Dorsolateral prefrontal cortex (tissue), 122 donors: ENCODE measurements at places on chromosomes 4 and X.

GRCh38 chrX:70336767-70337166, 46.9 kb downstream of the KIF4A start:
- no peak for DNase-seq

DNA sequence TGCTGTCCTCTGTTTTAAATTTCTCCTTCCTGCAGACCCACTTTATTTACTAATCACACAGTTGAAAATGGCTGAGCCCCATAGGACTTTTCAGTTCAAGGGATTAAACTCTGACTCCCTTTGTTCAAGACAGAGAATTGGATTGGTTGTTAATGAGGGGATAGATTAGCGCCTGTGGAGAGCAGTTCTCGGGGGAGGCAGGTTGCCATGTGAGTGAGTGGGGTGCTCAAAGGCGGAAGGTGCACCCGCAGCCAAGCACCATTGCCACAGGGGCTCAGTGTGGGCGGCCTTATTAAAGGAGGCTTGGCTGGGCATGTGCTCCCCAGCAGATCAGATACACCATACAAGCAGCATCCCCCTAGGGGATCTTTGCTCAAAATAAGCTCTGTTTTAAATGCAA, 7.9 kb upstream of the CBR4 start:
- DNase-seq: no peak

- no peak for DNase-seq
These were observed 145.6 kb upstream of the RBPJ start for GRCh38 chr4:26175006-26175786.

DNA sequence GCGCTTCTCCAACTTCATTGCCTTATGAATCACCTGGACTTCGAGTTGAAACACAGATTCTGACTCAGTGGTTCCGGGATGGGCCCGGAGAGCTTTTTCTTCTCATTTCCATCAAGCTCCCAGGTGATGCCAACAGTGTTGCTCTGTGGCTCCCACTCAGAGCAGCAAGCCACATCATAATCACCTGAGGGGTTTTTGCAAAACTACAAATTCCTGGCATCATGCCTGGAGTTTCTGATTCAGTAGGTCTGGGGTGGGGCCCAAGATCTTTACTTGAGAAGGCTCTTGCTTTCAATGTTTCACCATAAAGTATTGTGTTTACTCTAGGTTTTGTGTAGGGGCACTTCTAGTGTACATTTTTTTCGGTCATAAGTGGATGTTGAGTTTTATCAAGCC, 7.0 kb downstream of the MTM1 start:
- no peak for DNase-seq

GRCh38 chr4:185079271-185079905, 61.1 kb downstream of the HELT start:
- no peak for DNase-seq

DNA sequence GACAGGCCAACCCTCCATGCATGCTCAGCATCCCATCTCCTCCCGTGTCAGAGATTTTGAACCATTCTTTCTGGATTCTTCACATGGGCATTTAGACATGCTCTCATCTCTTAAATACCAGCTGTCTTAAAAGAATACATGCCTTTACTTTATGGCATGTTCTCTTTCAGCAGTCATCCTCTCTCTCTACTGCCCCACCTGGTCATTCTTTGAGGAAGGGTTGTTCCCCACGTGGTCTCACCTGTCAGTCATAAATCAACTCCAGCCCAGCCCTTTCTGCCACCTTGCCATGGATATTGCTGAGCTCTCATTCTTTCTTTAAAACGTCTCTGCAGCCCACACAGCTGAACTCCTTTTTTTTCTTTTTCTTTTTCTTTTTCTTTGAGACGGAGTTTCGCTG, 111.3 kb downstream of the ARHGAP10 start:
- no peak for DNase-seq

DNA sequence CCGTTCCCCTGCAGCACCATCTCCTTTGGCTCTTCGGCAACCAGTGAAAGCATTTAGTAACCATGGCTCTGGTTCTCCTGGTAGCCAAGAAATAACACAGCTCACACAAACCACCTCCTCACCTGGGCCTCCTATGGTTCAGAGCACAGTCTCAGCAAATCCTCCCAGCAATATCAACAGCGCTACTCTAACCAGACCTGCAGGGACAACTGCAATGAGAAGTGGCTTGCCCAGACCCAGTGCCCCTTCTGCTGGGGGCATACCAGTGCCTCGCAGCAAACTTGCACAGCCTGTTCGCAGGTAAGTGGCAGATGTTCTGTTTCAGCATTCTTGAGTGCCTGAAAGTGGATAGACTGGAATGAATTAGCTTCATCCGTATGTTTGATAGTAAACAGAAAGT, 63.0 kb upstream of the SLC10A4 start:
- DNase-seq: no peak

- no peak for DNase-seq
These were observed 42.4 kb downstream of the DCUN1D4 start for GRCh38 chr4:51885363-51885762.

- no peak for DNase-seq
These were observed 91.7 kb downstream of the EFNB1 start for GRCh38 chrX:68920561-68920960.

GRCh38 chr4:105894660-105895582, at the start of gene NPNT:
NPNT (plus strand) TSS chr4:105895471; CDS start chr4:105895653, 182 bp downstream.
- DNase-seq: no peak

DNA sequence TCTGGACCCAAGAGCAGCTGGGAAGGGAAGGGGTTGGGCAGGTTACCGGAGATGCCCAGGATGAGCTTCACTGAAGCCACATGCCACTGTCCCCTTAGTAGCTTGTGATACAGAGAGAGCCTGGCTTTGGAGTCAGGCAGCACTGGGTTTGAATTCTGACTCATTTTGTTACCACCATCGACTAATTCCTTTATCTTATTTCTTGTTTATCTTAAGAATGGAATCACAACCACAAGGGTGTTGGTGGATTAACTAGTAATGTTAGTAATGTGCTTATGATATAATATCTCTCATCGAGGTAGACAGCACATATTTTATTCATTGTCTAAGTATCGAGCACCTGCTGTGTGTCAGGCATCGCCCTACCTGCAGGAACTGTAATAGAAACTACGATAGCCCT, 17.7 kb upstream of the STX18 start:
- DNase-seq: no peak

DNA sequence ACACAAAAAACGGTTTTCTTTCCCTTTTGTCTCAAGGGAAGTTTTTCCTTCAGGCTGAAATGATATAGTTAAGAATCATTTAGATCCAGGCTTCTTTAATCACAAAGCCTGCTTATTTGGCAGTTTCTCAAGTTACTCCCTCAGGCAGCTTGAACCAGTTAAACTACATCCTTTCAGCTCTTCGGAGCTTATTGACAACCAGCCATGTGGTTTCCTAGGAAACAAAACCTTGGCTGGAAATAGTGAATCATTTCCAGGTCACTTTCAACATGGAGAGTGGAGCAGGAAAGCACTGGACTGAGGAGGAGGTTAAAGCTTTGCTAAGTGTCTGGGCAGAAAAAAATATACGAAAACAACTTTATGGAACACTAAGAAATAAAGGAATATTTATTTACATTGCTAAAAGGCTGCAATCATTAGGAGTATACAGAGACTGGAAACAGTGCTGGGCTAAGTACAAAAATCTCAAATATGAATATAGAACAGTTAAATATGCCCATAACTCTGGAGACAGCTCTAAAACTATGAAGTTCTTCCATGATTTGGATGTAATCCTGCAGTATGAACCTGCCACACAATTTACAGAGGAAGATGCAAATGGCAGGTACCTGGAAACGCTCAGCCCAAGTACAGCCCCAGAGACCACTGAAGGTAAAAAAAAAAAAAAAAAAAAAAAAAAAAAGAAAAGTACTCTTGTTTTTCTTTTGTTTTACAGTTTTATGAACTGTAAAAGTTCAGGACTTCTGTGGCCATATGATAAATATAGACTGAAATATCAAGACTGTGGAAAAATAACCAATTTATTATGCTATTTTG, 23.2 kb upstream of the AASDH start:
- no peak for DNase-seq

GRCh38 chr4:145278341-145279121, 98.1 kb upstream of the OTUD4 start:
- DNase-seq: no peak

DNA sequence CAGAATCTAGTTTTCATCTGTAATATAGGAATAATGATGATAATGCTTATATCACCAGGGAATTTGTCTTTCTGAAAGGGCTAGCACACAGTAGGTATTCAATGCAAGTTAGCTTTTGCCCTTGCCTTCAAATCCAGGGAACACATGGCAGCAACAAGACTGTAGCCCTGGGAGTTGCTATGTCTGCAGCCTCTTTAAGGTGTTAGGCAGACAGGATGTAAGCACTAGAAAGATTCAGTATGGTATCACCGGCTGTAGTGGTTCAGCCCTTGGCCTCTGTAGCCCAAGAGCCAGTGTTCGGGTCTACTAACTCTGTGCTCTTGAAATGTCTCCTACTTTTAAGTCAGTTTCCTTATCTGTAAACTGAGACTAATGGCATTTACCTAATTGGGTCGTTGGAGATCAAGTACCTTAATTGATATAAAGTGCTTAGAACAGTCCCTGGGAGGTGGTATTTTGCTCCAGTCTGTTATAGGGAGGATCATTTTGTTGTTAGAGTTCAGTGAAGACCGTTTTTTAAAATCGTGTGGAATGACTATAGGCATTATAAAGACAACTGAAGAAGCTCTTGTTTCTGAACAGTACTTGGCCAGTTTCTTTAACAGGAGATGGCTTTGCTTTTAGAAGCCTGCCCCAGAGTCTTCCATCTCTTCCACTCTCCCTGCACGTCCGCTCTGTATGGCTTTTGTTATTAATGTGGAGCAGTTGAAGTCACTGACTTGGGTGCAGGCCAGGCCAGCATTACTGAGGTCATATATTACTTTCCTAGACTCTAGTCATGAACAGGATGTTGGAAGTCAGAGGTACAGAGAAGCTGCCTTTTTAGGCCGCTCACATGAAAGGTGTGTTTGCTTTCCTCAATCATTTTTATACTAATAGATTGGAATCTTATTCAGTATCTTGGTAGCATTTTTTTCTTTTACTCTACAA, 44.8 kb downstream of the GAB1 start:
- DNase-seq: peak; percentile 73

GRCh38 chrX:153375571-153375970, 25.6 kb downstream of the PNMA6E start:
- DNase-seq: no peak

GRCh38 chrX:55088795-55089489, at the start of gene PAGE2:
PAGE2 (plus strand) TSS chrX:55089018; CDS start chrX:55090021, 1,003 bp downstream.
- DNase-seq: no peak

DNA sequence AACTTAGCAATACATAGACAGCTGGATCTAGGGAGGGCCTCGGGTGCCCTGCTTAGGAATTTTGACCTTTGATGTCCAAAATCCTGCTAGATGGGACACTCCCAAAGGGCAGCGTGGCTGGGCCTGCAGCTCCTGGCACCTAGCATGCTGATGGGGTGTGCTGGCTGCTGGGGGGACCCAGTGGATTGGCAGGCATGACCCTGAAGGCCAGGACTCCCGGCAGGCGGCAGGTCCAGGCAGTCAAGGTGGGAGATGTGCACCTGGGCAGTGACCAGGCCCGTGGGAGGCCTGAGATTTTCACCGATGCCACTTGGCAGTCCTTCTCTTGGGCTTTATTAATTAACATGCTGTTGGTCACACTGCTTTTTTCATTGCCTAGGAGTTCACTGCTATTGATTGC, 84.3 kb downstream of the PSAPL1 start:
- no peak for DNase-seq

- DNase-seq: no peak
These were observed 75.5 kb downstream of the TBC1D9 start for GRCh38 chr4:140680686-140681085.

DNA sequence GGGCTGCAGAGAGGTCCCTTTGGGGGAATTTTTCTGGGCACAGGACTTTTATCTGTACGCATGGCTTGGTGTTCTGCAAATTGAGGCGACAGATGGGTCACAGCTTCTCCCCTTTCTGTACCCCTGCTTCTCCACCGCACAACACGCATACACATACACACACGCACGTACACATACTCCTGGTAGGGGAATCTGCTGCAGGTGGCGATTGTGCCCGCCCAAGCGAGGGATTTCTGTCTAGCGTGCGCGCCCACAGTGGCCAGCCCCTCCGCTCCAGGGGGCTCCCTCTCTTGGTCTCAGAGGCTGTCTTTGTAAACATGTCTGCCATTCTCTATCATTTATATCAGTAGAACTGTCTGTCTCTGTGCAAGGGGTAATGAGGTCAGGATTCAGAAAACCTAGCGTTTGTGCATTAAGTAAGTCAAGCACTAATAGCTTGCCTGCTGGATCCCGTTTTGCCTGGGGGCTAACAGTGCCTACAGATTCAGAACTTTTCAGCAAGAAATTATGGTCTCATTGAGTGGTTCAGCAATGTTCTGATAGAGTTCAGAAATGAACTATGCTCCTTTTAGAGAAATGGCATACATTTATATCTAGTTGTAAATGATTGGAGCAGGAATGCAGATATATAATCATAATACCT, 2.2 kb downstream of the GRID2 start:
- DNase-seq: peak; percentile 28

GRCh38 chrX:22481436-22481835, 208.7 kb downstream of the CBLL2 start:
- DNase-seq: no peak

DNA sequence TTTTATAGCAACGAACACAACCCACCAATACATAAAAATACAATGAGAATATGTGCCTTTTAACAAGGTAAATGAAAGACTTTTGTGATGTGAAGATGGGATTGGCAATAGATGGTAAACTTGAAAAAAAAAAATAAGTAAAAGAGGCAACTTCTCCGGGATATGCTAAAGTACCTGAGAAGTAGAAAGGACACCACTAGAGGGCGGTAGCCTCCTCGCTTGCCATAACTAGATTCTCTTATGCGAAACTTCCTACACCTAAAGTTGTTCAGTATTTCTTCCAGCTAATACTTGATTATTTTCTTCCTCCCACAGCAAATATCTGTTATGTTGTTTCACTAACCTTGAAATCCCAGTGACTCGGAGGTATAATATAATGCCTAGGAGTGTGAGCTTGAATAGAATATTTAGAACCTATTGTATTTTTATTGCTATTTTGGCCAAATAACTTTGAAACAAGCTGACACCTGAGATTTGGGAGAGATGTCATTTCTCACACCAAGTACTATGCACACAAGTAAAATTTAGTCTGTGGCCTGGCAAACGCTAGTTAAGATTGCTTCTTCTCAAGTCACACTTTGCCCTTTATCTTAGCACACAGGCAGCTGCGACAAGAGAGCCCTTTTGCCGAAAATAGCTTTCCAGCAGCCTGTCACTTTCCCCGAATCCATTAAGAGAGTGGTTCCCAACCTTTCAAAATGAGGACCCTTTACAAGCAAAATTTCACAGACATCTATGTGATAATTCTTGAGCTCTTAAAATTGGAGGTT, 44.9 kb upstream of the PDLIM5 start:
- peak; percentile 80 for DNase-seq

- no peak for DNase-seq
These were observed 36.7 kb downstream of the DHRSX start for GRCh38 chrX:2463973-2464676.

DNA sequence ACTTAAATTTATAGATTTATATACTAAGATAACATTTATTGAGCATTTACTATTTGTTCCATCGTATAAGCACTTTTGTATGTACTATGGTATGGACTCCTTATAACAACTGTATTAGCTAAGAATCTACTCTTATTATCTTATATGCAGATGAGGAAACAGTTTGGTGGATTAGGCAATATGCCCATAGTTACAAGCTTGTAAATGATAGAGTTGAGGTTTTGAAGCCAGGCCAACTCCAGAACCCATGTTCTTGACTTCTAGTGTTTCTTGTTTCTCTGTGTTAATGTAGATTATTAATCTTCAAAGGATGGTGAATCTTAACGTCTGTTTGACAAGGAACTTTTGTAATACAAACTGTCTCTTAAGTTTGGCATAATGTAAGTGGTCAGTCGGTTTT, 71.3 kb downstream of the STIM2 start:
- no peak for DNase-seq
